ENCODE measurements at places on chromosomes 6 and 20.

GRCh38 chr20:44287272-44288097 is 23.5 kb downstream of the FITM2 start:
- no peak for DNase-seq

GRCh38 chr6:89144354-89144906 is 1.4 kb upstream of the PM20D2 start:
- DNase-seq, result no peak

GRCh38 chr20:49707118-49707517 is 6.6 kb downstream of the B4GALT5 start:
- DNase-seq, result no peak

DNA sequence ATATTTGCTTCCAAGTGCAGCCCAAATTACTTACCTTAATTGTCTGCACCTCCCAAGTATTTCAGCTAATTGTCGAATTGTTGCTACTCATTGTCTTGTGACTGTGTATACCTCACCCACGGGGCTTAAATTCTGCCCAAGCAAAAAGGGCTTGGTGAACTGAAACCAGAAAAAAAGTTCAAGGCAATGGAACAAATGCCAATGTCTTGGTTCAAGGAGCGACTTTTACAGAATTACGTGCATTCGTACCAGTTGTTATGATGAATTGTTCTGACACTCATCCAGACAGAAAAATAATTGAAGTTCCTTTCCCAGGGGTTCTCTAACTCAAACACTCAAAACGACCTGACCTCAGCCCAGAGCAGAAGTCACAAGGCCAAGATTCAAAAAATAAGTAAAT is 13.9 kb upstream of the PXDC1 start:
- no peak for DNase-seq

DNA sequence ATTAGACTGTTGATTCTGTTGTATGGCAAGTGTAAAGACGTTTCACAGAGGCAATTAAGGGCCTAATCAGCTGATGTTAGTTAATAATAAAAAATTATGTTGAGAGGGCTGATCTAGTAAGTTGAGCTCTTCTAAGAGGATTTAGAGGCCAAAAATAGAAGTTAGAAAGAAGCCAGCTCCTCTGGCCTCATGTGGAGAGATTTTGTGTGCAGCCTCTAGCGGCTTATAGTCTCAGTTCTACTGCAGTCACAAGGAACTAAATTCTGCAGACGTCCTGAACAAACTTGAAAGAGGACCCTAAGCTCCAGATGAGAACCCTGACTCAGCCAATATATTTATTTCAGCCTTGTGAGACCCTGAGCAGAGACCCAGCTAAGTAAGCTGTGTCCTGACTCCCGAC is 498.6 kb downstream of the BTBD3 start:
- no peak for DNase-seq

- no peak for DNase-seq
These were observed 56.8 kb downstream of the NCOA3 start for GRCh38 chr20:47558295-47559066.

DNA sequence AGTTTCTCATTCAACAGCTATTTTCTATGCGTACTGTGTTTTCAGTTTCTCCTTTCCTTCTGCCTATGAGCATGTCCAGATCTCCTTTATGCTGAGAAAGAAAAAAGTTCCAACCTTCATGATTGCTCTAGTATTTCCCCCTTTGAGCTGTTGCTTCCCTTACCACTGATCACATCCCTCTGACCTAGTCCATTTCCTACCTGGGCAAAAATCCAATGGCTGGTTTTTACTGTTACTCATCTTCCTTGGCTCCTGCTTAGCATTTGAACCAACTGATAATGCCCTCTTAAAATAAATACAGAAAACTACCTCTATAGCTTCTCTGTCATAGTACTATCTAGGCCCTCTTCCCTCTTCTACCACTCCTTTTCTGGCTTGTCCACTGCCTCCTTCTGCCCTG is 6.0 kb downstream of the RFX6 start:
- DNase-seq, result no peak

DNA sequence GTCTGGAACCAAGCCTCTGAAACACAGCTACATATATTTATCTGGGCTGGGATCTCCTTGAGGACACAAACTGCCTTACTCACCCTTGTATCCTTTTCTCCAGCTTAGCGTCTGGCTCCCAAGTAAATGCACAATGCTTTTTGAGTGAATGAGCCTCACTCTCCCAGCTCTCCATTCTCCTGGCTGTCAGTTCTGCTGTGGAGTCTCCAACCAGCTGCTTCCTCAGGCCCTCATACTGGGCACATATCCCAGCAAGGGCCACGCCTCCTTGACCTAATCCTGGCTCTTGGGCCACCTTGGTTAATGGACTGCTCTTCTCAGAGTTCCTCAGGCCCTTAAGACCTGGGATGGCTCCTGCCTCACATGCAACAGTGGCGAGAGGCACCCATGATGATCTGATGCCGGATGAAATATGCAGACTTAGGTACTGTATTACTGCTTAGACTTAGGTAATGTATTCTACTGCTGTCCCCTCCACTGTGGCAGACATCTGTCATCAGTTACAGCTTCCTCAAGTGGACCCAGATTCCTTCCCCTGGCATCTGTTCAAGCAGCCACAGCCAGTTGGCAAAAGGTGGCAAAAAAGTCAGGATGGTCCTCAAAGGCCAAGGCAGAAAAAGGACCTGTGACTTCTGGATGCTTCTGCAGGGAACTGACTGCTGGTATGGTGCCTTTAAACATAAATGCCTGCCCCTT is 16.5 kb downstream of the SNHG17 start:
- DNase-seq, result no peak

GRCh38 chr6:16179063-16179462 is 50.2 kb downstream of the MYLIP start:
- no peak for DNase-seq

DNA sequence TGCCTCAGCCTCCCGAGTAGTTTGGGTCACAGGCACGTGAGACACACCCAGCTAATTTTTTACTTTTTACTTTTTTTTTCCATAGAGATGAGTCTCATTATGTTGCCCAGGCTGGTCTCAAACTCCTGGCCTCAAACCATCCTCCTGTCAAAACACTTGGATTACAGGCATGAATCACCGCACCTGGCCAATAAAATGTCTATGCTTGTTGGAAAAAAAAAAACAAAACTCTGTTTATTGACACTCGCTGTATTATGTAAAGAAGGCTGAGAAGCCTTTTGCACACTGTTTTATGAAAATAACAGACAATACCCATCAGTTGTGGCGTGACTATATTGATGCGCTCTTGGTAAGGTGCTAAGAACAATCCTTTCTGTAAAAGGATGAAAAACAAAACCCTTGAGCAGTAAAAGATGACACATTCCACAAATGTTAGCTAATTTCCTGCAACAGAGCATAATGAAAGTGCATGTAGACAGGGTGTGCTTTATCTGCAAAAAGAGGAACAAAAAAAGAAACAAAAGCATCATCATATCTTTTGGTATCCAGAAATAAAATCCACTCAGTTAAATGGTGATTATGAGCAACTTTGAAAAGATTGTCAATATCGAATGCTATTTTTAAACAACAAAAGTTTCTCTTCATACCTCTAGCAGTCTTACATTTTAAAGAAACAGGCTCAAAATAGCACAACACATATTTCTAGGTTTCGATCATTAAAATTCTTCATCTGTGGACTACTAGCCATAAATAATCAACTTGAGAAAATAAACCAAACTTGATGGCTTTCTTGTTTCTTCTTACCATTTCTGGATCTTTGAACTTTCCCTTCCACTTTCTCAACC is 108.3 kb upstream of the PHACTR1 start:
- no peak for DNase-seq

DNA sequence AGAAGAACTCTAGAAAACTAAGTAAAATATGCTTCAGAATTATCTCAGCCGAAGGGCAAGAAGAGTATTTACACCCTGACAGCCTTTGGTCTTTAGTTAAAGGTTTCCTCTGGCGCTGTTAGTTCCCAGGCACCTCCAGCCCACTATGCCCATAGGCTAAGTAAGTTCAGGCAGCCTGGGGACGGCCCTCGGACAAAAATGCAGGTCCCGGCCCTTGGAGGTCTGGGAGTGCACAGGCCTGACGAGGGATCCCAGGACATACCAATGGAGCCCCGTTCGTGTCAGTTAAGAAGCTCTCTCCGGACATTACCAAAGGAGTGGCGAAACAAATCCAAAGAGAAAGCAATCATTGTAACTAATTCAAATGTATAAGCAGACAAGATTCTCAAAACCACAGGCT is 311.8 kb downstream of the CD83 start:
- DNase-seq, result no peak

DNA sequence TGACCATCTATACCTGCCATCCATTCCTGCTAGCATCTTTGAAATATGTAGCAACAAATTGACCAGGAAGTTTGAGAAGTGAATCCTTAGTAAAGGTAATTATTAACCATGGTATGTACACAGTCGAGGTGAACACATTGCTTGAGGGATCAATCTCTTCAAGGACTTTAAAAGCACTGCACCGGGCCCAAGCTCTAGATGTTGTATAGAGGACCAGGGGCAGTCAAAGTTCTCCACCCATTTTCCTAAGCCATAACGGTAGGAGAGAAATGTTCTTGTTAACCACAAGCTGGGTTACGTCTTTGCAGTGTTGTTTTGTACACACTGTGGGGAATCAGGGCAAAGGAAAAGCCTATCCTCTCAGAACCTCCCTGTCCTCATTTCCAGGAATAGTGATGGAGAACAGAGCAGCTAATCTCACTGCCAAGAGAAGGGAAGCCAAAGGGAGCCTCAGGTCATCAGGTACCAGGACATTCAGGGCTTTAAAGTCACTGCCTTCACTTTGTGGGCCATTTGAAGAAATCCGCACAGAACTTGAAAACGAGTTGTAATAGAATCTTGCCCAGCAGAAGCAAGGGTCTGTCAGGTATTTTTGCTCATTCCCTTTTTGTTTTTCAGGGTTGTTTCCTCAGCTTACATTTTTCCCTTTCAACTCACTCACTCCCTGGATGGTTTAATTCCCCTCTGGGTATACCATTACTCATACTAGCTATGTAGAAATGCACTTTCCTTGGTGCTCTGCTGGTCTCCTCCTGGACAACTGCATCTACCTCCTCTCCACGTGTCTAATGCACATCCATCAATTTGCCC is 5.3 kb upstream of the PM20D2 start:
- DNase-seq, result no peak

- no peak for DNase-seq
These were observed 690 bp downstream of the TULP1 start for GRCh38 chr6:35512006-35512405.

DNA sequence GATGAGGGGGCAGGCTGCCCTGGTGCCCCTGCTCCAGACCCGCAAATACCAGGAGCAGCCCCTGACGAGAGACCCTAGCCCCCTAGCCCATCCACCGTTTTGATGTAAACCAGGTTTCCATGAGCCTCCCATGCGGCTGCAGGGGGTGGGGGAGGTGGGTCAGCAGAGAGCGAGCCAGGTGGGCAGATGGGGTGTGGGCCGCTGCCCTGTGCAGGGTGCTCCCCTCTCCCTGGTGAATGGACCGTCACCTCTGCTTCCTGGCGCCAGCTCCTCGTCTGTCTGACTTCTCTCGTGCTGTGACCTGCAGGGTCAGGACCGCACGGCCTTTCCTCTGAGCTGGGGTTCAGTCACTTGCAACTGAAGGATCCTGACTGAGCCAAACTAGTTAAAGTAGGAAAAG is 15.7 kb upstream of the BHLHE23 start:
- no peak for DNase-seq

- no peak for DNase-seq
These were observed 210.3 kb downstream of the RFPL4B start for GRCh38 chr6:112557435-112557834.

GRCh38 chr6:116386581-116387299 is 16.0 kb downstream of the DSE start:
- DNase-seq, result no peak

DNA sequence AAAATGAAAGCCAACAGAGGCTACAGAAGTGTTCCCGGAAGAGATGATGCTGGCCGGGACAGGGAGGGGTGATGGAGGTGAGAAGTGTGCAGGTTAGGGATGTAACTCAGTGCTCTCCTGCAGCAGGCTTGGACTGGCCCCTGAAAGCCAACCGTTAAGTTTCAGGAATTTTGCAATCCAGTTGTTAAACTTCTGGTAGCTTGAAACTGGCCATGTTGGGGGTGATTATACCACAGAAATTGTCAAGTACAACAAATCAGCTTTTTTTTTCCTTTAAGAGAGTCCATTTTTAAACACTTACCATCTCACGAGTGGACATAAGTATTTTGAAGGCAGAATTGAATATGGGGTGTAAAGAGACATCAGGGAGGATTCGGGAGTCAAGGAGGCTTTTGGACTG is 8.8 kb upstream of the SIRPB1 start:
- DNase-seq, result no peak

GRCh38 chr20:41643504-41643938 is 25.3 kb upstream of the CHD6 start:
- no peak for DNase-seq

GRCh38 chr6:28446818-28447511 is 3.7 kb upstream of the ZSCAN23 start:
- DNase-seq, result no peak

DNA sequence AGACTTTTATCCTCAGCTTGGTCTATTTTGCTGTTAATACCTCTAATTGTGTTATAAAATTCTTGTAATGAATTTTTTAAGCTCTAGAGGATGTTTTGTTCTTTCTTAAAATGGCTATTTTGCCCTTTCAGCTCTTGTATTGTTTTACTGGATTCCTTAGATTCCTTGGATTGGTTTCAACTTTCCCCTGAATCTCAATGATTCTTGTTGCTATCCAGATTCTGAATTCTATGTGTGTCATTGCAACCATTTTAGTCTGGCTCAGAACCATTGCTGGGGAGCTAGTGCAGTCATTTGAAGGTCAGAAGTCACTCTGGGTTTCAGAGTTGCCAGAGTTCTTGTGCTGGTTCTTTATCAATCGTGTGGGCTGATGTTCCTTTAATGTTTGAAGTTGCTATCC is 37.1 kb downstream of the OTOR start:
- no peak for DNase-seq

- no peak for DNase-seq
These were observed 16.9 kb upstream of the PPP1R3G start for GRCh38 chr6:5068153-5068751.

GRCh38 chr6:2916158-2916925 is 13.2 kb upstream of the SERPINB9 start:
- no peak for DNase-seq

DNA sequence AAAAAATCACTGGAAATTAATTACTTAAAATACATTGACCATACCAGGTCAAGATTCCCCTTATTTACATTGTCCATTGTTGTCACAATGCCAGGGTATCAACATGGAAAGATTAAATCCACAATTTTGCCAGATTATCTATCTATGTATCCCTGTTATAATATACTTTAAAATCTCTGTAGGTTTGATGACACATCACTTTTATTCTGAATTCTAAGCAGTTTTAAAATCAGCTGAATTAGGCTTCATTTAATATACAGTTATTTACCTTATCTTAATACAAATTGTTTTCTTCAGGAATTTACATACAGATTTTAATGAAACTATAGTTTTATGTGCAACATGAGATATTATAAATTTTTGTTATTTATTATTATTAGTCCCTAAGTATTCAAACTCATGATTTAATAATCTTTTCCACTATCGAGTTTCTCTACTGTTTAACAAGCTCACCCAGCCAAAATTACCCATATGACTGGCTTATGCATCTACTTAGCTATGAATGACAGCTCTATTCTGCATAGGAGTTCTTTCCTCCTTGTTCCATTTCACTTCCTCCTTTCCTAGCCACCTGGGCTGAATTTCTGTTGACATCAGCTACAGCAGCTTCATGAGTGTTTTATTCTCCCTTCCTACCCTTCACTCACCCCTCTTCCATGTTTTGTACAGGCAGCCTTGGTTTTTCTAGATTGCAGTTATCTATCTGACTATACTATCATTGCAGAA is 654.2 kb upstream of the MAP3K7 start:
- DNase-seq, result no peak

GRCh38 chr6:119333707-119334295 is 15.8 kb downstream of the MAN1A1 start:
- DNase-seq, result peak; percentile 21

Measured in RKO (cell line).